Activated naive CD8-positive, alpha-beta T cell treated with anti-CD3 and anti-CD28 coated beads for 36 hours (primary cell): ENCODE measurements at places on chromosomes 5 and 9.

GRCh38 chr5:179457612-179458011, 92.7 kb upstream of the RUFY1 start:
- DNase-seq: no peak

DNA sequence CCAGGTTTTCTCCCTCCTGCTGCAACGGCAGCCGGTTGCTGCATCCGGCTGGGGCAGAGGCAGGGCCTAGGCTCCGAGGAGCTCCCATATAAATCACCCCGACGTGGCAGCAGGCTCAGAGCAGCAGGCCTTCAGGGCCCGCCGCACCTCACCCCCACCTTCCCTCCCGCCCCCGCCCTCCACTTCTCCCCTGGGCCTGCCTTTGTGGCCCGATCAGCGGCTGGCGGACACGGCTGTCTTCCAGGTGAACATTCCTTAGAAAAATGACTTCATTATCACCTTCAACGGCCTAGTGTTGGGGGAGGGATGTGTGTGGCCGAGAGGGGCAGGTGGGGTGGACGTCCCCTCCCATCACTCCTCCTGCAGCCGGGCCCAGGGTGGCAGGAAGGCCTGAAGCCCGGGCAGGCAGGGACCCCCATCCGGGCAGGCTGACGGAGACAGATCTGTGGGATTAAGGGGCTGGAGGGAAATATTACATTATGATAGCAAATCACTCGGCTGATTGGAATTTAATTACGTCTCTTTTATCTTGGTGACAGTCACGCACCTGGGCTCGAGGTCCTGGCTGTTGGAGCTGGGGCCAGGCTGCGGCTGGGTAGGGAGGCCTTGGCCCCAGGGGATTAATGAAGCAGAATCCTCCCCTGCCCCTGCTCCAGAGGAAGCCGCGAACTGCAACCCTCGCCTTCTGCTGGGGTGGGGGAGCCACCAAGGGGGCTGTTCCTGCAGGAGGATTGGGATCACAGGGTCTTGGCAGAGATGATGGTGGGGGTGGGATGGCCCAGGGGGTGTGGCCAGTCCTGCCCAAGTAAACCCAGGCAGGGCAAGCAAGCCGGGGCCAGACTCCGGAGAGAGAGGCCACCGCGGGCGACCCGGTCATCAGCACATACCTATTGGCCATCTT, 38.4 kb upstream of the RXRA start:
- no peak for DNase-seq

- no peak for DNase-seq
These were observed 4.7 kb downstream of the URM1 start for GRCh38 chr9:128375865-128376264.

DNA sequence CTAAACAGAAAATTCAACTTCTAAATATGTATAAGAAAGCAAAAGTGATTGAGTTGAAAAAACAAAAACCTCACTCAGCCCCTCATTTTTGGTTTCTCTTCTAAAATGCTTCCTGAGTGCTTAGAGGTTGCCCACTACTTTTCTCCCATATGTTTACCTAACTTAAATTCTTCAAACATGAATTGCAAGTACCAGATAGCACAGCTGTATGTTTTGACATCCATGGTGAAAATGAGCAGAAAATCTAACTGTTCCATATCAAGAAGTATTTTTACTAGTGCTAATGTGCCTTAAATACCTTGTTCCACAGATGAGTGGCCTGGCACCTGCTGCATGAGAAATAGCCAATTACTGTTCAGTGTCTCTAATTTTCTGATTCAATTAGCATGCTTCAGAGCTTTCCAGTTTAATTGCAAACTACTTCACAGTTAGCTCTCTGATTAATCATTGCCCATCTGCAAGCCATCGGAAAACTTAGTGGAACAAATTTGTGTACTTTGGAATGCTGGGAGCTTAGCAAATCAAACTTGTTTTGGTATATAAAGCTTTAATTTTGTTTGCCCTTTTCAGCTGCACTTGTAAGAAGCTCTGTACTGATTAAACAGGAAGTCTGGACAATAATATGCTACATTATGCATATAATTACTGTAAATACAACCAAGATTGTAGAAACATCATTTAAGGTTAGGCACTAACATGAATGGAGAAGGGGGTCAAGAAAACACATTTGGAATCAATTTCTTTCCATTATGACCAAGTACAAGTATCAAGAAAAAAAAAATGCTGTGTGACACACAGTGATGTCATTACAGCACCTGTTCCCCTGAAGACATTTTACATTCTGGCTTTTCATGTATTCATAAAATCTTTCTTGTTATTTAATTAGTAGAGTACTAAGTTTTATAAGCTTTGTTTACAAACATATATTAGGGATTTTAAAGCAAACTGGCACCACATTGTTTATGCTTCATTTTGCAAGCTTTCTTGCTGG, 65.6 kb downstream of the POU5F2 start:
- no peak for DNase-seq

DNA sequence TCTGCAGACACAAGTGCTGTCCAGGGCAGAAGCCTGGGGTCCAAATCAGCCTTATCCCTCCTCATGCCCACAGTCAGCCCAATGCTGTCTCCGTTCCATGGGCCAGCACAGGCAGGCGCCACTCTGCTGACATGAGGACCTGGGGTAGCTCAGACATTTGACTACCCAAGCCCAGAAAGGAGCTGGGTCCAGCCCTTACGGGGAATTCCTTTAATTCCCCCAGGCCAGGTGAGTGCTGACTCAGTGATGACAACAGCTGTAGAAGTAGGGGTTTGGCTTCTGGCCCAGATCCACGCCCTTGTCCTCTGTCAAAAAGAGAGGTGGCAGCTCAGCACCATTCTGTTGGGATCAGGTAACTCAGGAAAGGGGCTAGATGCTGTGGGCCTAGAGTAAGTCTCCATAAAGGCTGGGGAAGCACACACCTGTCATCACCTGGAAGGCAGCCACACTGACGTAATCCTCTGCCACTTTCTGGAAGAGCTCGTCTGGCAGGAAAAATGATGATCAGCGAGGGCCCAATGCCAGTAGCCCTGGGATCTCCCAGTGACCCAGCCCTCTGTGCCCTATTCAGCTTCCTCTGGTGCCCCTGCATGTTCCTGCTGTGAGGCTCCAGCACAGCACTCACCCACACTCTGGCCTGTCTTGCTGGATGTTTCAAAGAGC, 1.9 kb downstream of the RAB24 start:
- no peak for DNase-seq

GRCh38 chr9:101028346-101029314, at the start of gene PLPPR1:
PLPPR1 (plus strand) TSS chr9:101028727.
- peak; percentile 5 for DNase-seq

- no peak for DNase-seq
These were observed 9.9 kb downstream of the TEK start for GRCh38 chr9:27118916-27119315.

DNA sequence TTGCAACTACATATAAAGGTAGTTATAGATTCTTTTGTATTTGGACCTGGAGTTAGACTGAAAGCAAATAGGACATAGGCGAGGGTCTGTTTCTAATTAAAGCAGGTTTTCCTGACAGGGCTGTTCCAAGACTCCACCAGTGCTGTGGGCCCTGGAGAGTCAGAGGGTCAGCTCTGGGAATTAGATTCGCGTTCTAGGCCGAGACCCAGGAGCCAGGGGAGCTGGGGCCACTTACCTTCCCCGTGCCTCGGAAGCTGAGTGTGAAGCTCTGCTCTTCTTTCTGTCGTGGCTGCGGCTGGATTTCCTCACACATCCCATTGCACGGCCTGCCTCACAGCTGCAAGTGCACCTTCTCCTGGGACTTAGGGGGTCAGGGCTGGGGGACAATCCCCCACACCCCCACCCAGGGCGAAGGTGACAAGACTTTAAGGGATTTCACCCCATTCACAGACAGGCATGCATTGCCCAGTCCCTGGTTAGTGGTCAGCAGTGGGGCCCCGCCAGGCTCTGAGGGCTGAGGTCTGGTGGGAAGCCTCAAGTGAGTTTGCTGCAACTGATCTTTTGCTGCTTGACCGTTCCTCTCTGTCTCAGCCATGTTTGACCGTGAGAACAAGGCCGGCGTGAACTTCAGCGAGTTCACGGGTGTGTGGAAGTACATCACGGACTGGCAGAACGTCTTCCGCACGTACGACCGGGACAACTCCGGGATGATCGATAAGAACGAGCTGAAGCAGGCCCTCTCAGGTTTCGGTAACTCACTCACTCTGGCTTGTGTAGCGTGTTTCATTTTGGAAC, 15.3 kb upstream of the AHRR start:
- DNase-seq: no peak

DNA sequence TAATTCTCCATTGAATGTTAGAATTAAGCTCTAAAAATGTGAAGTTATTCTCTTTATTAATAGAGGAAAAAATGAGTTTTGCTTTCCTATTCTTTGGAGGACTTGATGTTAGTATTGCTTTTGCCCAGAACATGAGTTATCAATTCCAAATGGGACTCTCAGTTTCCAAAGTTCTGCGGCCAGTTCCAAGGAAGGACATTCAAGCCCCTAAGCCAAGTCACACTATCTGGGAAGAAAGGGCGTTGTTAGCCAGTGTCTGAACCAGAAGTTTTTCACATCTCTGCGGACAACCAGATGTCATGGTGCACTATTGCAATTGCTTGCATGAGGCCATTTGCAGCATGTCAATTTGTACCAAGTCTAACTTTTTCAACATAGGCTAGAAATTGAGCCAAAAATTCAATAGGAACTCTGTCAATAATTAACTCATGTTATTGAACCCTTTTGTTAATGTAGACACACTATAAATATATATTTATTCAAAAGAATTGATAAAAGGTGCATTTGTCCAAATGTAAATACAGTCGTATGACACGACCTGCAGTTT, 183.3 kb upstream of the PIK3R1 start:
- DNase-seq: no peak

- no peak for DNase-seq
These were observed 7.8 kb downstream of the JADE2 start for GRCh38 chr5:134533115-134533815.

- DNase-seq: no peak
These were observed 975 bp upstream of the NXNL2 start for GRCh38 chr9:88533951-88534455.

DNA sequence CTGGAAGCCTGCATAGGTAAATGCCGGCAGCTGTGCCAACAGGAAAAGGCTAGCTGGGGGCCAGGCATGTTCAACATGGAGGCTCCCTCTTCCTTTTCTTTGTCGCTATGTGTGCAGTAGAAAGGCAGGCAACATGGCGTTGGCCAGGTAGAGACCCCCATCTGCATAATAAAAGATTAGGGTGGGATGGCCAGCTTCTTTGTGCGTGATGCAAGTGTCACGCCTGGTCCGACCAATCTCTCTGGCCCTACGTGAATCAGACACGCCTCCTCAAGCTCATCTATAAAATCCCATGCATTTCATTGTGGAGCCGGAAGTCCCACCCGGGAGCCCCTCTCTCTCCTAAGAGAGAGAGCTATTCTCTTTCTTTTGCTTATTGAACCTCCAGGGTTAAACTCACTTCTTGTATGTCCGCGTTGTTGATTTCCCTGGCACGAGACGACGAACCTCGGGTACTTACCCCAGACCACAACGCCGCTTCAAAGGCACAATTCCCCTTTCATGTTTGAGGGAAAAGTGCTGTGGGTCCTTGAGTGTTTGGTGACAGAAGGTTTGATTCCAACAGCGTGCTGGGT, 25.0 kb upstream of the C5orf47 start:
- DNase-seq: no peak

DNA sequence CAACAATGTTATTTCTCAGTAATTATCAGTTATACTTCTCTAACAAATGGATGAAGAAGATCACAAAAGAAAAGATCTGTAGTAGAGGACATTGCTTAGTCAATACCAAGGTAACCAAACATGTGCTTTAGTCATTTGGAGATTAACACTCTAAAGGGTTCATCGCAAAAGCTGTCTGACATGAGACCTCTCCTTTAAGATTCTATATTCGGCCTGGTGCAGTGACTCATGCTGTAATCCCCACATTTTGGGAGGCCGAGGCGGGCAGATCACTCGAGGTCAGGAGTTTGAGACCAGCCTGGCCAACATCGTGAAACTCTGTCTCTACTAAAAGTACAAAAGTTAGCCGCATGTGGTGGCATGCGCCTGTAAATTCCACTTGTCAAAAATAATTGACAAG, 18.3 kb upstream of the CKMT2 start:
- DNase-seq: no peak

DNA sequence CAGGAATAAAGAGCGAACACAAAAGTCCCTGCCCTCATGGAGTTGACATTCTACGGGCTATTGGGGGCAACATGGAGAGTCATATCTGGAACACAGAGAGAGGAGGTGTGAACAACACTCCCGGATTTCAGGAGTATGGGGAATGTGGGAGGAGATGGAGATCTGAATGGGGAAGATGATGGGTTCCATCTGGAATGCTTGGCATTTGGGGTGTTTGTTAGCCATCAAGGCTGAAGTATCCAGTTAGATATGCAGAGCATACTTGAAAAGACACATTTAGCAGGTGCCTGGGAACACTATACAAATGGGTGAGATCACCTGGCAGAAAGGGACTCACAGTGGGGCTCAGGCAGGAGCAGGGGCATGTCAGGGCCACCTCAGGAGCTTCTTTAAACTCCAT, 61.1 kb downstream of the EGFLAM start:
- DNase-seq: no peak

DNA sequence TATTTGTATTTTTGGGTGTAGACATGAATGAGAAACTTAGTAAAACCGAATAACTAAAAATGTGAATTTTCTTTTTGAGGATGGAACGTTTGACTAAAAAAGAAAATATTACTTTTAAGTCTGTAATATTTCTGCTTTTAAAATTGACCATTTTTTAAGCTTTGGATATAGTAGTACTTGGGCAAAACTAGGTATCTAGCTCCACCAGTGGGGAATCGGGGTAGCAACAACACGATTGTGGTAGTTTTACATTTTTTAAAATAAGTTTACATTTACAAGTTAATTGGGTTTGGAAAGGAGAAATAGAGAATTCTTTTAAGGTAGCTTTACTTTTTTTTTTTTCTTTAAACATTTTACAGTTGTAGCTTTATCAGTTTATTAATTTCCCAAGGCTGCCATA, 154.4 kb downstream of the MAN2A1 start:
- no peak for DNase-seq

- DNase-seq: no peak
These were observed 101.5 kb downstream of the ARHGEF28 start for GRCh38 chr5:73727470-73727869.

GRCh38 chr5:39213447-39214207, 5.7 kb downstream of the FYB1 start:
- DNase-seq: no peak

GRCh38 chr5:134637116-134637721, 4.6 kb upstream of the SAR1B start:
- no peak for DNase-seq

- DNase-seq: no peak
These were observed 455.5 kb downstream of the ACTL7B start for GRCh38 chr9:108400297-108400696.

GRCh38 chr5:14593326-14594021, 11.9 kb downstream of the OTULINL start:
- DNase-seq: peak; percentile 55

- peak; percentile 60 for DNase-seq
These were observed 26.2 kb downstream of the TCF7 start for GRCh38 chr5:134140530-134141201.

DNA sequence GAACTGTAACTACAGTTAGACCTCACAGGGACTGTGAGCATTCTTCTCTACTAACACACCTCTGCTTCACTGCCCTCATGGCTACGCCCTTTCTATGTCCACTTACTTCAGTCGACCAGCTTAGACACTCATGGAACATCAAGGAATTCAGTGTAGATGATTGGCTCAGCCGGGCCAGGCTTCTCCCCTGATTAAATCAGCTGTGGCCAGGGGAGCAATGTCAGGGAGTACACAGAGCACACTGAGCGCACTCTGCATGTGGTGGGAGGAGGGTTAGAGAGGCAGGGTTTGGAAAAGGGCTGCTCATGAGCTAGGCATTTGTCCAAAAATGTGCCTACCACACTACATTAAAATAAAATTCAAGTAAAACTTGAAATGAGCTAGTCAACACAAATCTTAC, 400.5 kb downstream of the ARRDC3 start:
- no peak for DNase-seq

- no peak for DNase-seq
These were observed 171.2 kb downstream of the GAPVD1 start for GRCh38 chr9:125432715-125433385.
